Smooth muscle cell of the coronary artery (primary cell): ENCODE measurements at places on chromosomes 3 and 15. TPM values are rescaled to one million over a fixed set of nuclear protein-coding genes. Genes with fewer than 3 reads are reported as not detected.

PCSK6 gene
- 3.4 and 11.7 TPM in 2 replicates for total RNA-seq

MB21D2 gene
- total RNA-seq, result 2.3 and 8.3 TPM in 2 replicates

ST3GAL6 gene
- total RNA-seq, result 3.0 and 6.0 TPM in 2 replicates

TJP1 gene
- 38.3 and 42.8 TPM in 2 replicates for total RNA-seq

RLBP1 gene
- total RNA-seq, result not detected in 2 replicates

EFCC1 gene
- under 0.01 TPM in 1 of 2 replicates, not detected in the other for total RNA-seq

AP3B2 gene
- under 0.01 and 1.1 TPM in 2 replicates for total RNA-seq

DGKG gene
- total RNA-seq, result under 0.01 and 2.1 TPM in 2 replicates
